ENCODE measurements at places on chromosomes 3 and 15.

DNA sequence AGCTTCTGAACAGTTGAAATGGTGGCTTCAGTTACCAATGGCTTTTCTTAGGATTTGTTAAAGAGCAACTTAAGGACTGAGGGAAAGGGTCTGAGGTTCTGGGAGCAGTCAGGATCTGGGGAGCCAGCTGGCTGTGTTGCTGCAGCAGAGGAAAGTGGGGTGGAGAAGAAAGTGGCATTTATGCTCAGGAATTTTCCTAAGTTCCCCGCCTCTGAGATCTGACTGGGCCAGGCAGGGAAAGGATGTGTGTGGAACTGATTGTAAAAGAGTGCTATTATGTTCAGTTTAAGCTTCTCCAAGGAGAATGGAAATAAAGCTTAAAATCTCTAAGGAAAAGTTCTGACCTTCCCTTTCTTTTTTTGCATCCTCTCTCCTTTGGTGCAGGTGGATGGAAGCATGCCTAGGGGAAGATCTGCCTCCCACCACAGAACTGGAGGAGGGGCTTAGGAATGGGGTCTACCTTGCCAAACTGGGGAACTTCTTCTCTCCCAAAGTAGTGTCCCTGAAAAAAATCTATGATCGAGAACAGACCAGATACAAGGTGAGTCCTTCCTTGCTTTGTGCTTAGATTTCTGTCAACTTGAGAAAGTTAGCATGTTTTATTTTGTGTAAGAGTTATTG lies 37.8 kb downstream of the IQGAP1 start:
- no peak for DNase-seq

- DNase-seq = no peak
Measured at GRCh38 chr3:115022835-115023398, 124.2 kb downstream of the ZBTB20 start.

DNA sequence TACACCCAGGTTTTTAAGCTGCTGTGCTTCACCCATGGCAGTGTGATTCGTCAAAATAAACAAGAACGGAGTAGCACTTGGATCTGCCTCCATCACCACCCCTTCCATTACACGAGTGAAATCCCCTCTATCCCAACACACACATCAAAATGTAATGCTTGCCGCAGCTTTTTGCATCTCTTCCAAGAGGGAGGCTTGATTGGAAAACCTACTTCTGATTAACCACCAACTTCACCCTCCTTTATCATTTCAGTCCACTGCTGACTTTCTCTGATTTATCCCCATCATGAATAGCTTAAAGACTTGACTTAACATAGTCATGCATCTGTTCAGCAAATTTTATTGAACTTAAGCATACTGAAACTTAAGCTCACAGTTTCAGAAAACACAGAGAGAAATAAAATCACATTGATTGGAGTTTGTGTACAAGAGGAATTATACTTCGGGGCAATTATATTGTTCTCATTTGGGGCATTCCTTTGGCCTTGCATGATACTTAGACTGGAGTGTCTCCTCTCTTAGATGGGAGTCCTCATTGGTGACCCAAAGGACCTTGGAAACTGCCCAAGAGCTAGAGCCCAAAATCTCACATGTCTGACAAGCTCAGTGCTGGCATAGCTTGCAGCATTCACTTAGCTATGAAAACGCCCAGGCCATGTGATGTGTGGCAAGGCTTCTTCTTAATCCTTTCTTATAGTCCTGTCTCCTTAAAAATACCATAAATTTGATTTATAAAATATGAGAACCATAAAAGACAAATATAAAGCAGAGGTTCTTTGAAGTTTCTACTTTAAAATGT lies 124.3 kb upstream of the UMPS start:
- DNase-seq = no peak

DNA sequence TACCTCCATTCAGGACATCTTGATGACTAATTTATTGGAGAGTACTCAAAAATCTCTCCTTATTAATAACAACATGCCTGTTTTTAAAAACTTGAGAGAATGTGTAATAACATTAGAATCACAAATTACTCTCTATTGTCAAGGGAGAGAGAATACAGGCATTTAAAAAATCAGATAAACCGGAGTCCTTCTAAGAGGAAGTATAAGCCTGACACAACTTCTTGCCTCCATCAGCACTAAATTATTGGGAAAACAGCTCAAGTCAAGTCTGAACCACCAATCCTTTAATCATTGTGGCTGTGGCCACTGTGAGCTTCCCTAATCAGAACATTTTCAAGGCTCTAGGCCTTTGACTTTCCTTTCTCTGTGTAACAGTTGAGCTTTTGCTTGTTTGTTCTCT lies 38.0 kb downstream of the SSR3 start:
- DNase-seq = no peak

- no peak for DNase-seq
Measured at GRCh38 chr3:122890077-122890719, 95.3 kb downstream of the SLC49A4 start.

DNA sequence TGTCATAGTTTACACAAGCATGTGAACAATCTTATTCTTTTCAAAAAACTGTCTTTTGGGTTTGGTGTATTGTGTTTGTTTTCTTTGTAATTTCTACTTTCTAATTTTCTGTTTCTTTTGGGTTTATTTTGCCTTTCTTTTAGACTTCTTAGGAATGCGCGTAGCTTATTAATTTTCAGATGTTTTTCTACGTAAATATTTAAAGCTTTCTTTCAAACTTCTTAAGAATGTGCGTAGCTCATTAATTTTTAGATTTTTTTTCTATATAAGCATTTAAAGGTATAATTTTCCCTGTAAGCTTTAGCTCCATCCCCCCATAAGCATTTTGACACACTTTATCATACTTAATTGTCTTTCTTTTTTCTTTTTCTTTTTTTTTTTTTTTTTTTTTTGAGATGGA lies 55.2 kb downstream of the RAD54L2 start:
- no peak for DNase-seq

DNA sequence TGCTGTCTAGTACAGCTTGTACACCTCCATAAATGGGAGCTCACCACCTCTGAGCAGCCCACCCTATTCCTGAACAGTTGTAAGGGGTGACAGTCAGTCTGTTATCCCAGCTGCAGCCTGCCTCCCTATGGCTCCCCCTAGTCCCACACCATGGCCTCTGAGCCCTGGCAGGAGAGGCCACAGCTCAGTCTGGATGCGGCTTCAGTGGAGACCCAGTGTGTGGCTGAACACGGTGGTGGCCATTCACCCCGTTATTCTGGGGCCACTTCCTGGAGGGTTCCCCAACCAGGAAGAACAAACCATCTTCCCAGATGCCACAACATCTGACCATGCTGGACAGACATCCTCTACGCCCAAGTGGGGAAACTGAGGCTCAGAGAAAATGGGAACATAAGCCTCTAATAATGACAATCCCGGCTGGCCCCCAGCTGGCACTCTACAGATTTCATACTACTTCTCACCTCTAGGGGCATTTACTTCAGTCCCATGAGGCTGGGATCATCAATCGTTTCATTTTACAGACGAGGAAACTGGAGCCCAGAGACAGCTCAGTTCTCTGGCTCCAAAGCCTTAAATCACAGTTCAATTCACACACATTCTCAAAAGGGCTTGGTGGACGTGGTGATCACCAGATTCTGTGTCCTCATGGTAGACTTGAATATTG lies 9.2 kb upstream of the GRIP2 start:
- DNase-seq = no peak

DNA sequence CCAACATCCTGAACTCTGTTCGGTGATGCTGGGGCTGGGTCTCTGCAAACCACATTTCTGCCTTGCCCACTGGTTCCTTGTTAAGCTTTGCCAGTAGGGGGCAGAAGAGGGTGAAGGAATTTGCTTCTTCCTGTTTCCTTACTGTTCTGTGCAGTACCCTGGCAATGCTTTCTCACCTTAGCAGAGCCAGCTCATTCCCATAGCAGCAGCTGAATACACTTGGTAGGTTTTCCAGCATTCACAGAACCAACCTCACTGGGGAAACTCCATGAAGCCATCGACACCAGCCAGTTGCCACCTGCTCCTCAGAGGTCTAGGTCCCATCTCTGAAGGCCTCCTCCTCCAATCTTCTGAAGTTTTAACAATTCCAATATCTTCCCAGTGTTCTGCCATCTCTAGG lies 308.4 kb downstream of the PDCD6IP start:
- DNase-seq = no peak

DNA sequence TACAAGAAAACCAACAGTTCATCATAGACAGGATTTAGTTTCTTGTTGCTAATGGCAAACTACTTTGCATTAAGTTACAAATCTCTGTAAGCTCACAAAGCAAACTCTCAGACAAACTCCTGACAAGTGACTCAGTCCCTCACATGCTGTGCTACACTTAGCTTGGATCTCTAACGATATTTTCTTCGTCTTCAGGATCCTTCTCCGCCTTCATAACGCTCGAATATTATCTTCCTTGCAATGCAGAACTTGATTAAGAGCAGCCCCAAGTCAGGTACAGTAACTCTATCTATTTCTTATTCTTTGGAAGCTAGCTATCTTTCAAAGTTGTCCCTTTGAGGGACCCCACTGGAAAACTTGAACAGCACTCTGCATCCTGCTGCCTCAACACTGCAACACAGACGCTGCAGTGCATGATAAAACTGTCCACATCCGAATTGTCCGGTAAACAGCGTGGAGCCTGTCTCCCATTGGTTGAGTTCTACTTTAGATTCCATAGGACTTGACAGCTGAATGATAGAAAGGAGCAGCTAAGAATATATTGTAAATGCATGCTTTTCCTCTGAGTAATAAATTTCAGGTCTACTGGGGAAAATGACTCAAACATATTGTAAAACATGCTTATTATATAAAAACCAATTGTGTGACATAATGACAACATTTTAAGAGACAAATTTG lies 61.3 kb downstream of the UACA start:
- no peak for DNase-seq

- DNase-seq = no peak
Measured at GRCh38 chr3:159001711-159002110, 199.9 kb downstream of the MFSD1 start.

GRCh38 chr3:53114412-53115074 lies 15.7 kb downstream of the RFT1 start:
- no peak for DNase-seq

Data from activated T-helper 1 cell treated with anti-CD3 and anti-CD28 coated beads, Interleukin-2, amount 50 U/mL, for 16 hours (primary cell).